ENCODE measurements at places on chromosomes 2 and 18.

DNA sequence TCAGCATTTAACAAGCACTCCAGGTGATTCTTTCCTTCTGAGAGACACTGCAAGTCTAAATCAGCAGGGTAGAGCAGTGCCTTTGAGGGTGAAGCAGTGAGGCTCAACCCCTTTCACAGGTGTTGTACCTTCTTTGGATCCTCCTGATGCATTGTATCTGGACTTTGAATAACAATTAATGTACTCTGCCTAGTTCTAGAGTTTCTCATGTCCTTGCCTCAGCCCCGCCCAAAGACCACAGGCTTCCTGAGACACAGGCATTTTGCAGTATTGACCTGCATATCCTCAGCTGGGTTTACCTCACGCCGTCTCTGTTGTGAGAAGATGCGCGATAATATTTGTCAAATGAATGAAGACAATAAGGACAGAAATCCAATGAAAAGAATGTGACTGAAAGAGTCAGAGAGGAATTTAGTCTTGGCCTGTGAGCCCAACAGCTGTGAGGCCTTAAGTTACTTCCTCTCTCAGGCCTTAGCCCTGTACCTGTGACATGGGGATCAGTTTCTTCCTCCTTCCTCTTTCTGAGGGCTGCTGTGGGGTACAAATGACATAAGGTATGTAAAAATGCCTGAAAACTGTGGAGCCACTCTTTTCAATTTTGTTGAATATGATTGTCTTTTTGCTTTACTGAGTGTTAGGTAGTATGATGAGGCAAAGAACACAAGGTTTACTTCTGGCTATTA lies 43.7 kb downstream of the WIPF1 start:
- no peak for DNase-seq

DNA sequence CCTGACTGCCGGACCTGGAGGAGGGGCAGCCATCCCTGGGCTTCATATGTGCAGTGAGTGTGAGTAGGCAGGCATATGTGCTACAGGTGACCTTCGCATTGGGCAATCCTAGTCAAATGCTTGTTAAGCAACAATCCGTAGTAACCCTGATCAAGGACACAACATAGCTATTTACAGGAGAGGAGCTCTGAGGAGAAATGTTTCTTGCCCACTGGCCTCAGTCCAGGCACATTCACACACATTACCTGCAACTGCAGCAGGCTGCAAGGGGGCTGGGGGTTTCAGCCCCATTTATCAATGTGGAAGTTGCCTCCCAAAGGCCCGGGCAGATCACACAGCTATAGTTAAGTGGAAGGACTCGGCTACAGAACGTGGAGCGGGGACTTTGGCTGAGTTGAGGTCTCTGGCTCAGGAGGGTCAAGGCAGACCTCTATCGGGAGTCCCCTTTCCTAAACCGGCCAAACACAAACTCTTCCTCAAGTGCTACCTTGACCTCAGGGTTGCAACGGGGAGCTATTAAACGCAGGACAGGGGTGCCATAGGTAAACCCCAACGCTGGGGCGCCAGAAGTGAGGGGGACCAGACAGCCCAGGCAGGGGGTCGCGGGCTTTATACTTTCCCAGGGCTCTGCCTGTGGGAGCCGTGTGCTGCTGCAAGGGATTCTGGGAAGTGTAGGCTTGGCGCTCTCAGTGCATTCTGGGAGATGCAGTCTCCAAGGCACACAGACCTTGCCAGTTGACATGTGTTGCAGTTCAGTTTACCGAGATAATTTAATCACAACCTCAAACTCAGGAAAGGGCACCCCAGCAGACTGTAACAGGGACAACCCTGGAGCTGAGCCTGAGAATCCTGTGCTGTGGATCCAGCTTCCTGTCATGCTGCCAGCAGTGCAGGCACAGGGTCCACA lies 9.4 kb downstream of the KHK start:
- peak; percentile 86 for DNase-seq

DNA sequence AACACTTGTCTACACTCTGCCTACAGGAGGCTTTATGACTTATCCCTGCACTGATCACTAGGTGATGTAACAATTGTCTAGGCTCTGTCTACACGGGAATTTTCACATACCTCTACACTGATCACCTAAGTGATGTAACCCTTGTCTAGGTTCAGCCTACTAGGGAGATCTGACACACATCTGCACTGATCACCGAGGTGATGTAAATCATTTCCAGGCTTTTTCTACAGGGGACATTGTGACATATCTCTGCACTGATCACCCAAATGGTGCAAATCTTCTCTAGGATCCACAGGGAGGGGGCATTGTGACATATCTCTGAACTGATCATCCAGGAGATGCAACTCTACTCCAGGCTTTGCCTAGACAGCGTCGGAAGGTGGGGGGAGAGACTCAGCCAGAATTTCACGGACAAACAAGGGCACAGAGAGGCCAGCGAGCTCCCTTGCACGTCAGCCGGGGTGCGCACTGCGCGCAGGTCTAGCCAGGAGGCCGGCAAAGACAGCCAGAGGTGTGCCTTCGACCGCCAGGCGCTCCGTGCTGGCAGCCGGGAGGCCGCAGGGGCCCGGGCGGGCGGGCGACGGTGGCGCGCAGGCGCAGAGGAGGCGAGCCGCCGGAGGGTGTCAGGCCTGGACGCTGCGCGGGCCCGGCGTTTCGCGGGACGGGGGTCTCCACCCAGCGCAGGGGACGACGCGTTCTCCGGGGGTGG lies 46.9 kb upstream of the USP14 start:
- DNase-seq: peak; percentile 64

GRCh38 chr18:23399067-23399466 lies 54.0 kb upstream of the RIOK3 start:
- DNase-seq: no peak

DNA sequence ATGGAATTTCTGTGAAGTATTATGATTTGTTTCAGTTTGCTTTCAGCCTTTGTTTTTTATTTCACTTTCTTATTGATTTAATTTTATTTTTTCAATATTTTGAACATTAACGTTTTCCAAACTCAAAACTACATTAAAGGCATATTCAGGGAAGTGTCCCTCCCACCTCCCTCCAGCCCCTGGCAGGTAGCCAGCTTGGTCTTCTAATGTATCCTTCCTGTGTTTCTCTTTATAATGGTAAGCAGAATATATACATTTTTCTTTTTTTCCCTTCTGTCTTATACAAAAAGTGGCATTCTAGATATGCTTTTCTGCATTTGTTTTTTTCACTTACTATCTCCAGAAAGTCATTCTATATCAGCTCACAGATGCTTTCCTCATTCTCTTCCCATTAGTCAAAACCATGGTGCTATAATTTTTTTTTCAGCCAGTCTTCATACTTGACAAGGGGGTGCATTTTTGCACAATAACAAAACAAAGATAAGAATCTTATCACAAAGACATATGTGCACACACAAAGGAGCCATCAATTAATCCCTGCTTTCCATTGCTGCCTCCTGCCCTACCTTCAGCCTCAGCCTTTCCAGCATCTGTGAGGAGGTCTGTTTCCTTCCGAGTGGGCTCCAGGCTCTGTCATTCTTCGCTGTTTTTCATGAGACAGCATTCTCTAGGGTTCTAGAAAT lies 33.7 kb upstream of the TMEM177 start:
- DNase-seq: no peak

GRCh38 chr18:58898010-58898799 lies 33.5 kb downstream of the ZNF532 start:
- no peak for DNase-seq

Measured in cerebellar cortex (tissue), 1 donor.